ENCODE measurements at places on chromosomes 4 and X.

DNA sequence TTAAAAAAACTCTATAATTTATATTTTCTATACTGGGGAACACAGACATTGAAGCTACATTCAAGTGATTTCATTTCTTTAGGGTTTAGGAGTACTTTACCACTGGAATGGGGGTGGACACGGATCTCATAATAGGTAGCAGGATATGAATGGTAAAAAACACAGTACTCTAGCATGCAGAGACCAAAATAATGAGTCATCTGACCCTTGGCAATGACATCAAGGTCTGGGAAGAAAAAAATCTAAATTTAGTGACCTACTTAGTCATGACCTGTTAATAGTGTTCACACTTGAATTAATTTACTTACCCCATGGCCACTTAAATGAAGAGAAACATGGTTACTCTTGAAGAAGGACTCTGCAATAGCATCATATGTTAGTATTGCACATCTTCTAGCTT is 187.9 kb downstream of the EPHA5 start:
- no peak for DNase-seq

GRCh38 chr4:184237612-184238011 is 19.9 kb upstream of the ENPP6 start:
- no peak for DNase-seq

DNA sequence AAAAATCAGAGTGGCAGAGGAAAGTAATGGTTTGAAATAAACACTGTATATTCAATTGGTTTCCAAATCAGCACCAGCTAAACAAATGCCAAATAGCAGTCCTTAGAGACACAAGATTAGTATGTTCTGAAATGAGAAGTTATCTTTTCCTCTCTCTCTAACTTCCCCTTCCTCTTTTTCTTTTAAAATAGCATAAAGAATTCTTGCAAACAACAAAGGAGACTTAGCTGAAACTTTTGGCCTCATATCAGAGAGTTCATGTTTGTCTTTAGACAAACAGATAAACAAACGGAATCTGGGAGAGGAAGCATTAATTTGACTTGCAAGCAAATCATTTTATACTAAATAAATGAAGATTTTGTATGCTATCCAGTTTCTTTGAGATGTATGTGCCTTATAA is 399.0 kb downstream of the GBA3 start:
- DNase-seq = no peak

- DNase-seq = no peak
Measured at GRCh38 chr4:146308951-146309350, 94.6 kb downstream of the REELD1 start.

DNA sequence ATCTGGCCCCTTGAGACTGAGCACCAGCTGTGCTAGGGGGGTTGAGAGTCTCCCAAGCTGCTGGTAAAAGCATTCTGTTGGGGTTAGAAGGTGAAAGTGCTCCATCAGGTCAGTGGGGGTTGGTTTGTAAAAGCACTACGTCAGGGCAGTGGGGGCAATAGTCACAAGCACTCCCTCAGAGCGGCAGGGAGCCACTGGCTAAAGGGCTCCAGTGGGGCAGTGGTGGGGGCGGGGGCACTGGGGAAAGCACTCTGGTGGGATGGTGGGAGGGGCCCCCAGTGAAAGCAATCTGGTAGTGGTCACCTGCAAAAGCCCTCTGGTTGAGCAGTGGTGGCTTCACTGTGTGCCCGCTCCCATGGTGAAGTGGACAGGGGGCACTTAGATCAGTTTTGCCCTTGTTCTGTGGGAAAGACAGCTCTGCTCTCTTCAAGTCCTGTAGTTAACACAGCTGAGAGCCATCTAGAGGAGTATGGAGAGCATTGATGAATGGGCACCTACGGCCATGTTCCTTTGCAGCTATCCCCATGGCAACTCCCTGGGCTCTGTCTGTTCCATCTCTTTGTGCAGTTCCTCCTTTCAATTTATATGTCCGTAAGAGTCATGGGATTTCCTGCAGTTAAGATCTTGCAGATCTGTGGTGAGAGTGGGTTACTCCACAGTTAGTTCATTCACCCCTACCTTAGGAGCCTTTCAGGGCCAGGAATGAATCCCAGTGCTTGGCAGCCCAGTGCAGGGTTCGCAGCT is 106.4 kb downstream of the SH3BGRL start:
- no peak for DNase-seq

GRCh38 chrX:48493890-48494364 is 14.9 kb upstream of the PORCN start:
- DNase-seq = peak; percentile 15

DNA sequence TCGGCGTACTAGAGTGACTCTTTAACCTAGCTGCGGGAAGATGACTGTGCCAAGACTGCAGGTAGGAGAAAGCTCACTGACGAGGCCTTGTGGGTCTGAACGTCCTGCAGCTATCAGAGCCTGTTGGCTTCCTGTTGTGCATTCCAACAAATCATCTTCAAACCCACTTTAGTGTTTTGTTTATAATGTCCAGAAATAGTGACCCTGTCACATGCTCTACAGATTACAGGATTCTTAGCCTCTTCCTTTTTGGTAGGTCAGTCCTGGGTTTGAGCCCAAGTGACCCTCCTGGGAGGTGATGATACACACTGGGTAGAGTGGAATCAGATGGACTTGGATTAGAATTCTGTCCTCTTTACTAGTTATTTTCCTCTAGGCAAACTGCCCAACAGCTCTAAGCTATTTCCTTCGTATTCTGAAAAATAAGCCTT is 33.2 kb downstream of the HTT start:
- DNase-seq = no peak

GRCh38 chr4:148651991-148652390 is 209.8 kb upstream of the NR3C2 start:
- no peak for DNase-seq

DNA sequence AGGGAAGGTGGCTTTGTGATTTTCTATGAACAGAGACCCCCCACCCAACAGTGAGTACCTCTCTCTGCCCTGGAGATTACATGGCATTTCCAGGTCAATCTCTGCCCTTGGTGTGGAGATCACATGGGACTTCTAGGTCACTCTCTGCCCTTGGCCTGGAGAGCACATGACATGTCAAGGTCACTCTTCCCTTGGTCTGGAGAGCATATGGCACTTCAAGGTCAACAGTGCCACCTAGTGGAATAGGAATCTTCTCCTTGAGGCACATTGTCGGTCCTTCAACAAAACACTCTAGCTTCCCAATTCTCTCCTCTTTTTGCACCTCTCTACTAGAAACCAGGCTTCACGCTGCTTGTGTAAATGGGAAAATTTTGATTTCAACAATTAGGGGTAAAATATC is 66.2 kb upstream of the TACR3 start:
- DNase-seq = no peak

GRCh38 chrX:85980286-85980685 is 67.1 kb downstream of the CHM start:
- no peak for DNase-seq

GRCh38 chrX:123964156-123964834 is 2.8 kb downstream of the STAG2 start:
- no peak for DNase-seq

- peak; percentile 6 for DNase-seq
Measured at GRCh38 chrX:127708155-127708554, 344.0 kb downstream of the ACTRT1 start.

DNA sequence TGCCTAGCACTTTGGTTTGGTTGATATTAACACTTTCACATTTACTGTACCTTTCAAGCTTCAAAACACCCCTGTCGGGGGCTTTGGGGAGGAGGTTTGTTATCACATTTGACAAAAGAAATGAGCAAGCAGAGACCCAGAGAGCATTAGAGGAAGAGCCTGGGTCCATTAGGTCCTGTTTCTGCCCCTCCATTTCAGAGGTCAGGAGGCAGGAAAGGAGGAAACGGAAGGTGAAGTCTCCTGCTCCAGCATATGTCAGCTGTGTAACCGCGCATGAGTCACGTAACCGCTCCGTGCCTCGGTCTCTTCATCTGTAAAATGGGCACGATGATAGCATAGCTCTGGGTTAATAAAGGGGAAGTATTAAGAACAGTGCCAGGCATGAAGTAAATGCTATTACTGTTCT is 201.9 kb upstream of the BCOR start:
- no peak for DNase-seq

DNA sequence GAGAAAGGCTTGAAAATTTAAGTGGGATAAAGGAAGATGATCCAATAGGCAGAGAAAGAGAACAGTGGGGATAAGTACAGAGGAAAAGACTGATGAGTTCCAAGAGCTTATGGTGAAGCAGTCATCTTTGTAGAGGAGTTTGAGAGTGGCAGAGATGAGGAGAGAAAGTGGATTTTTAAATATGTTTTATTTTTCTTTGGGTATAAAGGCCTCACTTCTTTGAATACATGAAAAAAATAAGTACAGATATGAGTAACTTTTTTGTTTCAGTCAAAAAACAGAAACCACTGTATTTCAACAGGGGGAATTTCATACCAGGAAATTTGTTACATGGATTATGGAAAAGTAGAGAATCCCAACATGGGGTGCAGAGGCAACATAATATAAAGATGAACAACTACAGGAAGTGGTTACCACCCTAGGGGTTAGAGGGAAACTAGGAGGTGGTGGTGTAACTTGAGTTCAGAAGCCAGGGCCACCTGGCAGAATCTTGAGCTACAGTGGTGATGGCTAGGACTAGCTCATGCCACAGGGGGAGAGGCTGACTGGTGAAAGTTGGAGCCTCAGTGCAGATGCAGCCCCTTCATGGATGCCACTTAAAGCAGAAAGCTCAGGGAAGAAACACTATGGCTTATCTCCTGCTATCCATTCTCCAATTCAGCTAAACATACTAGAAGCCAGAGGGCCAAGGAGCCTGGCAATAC is 3.4 kb upstream of the CYBB start:
- no peak for DNase-seq

- no peak for DNase-seq
Measured at GRCh38 chr4:188228279-188228678, 89.0 kb downstream of the TRIML1 start.

GRCh38 chr4:7781366-7781765 is 158.3 kb downstream of the AFAP1 start:
- DNase-seq = no peak

DNA sequence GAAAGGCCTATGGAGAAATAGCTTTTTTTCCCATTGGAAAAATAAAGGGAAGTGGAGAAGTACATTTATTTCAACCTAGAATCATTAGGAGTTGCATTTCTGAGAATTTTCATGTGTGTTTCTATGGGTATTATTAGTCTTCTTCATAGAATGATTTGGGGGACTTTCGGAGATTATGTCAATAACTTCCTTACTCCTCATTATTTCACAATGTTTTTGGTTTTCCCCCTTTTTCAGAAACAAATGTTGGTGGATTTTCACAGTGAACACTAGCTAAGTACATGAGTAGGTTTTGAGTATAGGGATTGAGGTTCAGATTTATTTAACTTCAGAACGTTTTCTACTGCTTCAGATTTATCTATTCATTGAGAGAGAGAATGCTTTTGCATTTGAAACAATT is 54.0 kb downstream of the SH3BGRL start:
- no peak for DNase-seq

- DNase-seq = no peak
Measured at GRCh38 chrX:69082055-69082752, 83.0 kb downstream of the PJA1 start.

DNA sequence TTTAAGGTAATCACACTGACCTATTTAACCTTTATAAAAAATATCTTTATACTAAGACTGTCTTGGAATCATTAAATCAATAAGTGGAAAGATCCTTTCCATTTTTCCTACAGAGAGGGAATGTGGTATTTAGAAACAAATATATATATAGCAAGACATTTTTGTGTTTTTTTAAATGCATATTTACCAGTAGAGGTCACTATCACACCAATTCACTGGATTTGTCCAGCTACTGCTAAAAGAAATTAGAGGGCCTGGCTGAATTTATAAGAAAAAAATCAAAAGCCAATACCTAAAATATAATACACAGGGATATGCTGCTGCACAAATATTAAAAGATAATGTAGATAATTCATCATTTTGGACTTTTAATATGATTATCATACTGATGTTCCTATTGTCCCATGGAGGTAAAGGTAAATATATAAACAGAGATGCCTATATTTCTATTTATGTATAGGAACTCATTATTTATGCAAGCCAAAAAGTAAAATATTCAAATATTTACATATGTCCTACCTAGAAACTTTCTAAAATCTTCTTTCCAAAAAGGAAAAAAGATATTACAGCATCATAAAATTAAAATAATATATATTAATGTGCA is 69.5 kb downstream of the PDE5A start:
- DNase-seq = no peak

DNA sequence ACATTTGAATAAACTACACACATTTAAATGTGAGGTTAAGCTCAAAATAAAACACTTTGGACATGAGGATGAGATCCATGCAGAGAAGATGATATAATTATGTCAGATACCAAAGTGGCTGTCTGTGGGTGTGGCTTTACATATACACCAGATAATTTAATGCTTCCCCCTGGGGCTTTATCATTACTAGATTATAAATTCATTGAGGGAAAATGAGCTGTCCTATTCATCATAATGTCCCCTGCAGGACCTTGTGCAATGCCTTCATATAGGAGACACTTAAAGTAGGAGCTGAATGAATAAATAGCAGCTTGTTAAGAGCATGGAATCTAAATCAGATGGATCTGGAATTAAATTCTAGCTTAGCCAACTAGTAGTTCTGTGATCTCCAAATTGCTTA is 49.7 kb downstream of the OTC start:
- no peak for DNase-seq

DNA sequence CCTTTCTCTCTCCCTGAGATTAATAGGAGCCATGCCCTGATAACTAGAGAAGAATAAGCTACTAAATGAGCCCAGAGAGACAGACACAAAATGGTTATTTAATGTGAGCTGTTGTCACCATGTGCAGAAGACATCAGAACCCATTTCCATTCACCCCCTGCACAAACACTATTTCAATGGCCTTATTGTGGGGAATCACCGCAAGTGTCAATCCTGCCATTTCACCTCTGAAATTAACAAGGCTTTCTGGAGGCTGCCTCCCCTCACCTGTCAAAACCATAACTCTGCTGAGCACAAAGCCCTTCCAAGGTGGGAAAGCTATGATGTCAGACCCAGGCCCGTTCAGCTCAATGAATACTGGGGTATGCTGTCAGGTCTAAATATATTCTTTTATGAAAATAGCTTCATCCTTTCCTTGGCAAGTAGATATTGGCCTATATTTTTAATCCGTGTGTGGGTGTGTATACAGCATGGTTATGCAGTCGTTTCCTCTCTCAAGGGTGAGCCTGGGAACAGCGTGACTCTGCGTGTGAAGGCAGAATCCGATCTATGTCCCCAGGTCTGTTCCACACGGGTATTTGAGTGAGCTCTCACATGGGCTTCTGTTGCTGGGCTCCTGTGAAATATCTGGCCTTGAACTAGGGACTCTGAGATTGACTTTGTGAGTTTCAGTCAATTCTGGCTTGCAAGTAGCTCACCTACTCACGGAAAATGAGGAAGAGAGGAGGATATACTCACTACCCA is 266.3 kb downstream of the FBXW7 start:
- no peak for DNase-seq

DNA sequence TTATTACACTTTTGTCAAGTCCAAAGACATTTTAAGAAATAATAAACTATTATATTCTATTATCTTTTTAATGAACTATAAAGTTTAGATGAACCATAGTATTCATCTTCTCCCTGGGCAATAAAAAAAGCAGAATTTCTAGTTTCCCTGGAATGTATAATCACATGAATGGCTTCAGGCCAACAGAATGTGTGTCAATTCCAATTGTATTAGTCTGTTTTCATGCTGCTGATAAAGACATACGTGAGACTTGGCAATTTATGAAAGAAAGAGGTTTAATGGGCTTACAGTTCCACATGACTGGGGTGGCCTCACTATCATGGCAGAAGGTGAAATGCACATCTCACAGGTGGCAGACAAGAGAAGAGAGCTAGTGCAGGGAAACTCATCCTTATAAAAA is 70.7 kb upstream of the ANXA10 start:
- DNase-seq = no peak

GRCh38 chr4:133081246-133081645 is 67.8 kb upstream of the PCDH10 start:
- no peak for DNase-seq

Data from NCI-H774 (cell line).